Activated naive CD4-positive, alpha-beta T cell treated with anti-CD3 and anti-CD28 coated beads, Interleukin-2, amount 10 ng/mL, durations not matched to agents 7 days and 5 days (primary cell): ENCODE measurements at places on chromosomes 6 and 20.

DNA sequence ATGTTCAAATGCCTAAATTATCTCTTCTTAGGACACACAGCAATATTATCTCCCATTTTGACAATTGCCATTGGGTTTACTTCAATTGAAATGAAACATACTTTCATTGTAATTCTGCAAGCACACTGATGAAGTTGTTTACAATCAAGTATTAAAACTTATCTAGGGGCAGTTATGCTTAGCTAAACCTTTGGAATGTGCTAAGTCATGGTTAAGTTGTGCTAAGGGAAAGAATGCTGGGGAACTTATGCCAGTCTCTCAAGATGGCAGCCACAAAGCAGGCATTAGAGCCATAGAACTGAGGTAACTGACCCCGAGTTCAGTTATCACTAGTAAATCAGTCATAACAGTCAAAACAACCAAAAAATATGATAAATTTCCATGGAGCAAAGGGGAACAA is 59.1 kb upstream of the NT5E start:
- H3K36me3 ChIP-seq = no peaks in the 10 kb centered on the region
- no peak for DNase-seq
- H3K4me3 ChIP-seq = no peak overlapping the region
- no peaks in the 10 kb centered on the region for H3K27me3 ChIP-seq

DNA sequence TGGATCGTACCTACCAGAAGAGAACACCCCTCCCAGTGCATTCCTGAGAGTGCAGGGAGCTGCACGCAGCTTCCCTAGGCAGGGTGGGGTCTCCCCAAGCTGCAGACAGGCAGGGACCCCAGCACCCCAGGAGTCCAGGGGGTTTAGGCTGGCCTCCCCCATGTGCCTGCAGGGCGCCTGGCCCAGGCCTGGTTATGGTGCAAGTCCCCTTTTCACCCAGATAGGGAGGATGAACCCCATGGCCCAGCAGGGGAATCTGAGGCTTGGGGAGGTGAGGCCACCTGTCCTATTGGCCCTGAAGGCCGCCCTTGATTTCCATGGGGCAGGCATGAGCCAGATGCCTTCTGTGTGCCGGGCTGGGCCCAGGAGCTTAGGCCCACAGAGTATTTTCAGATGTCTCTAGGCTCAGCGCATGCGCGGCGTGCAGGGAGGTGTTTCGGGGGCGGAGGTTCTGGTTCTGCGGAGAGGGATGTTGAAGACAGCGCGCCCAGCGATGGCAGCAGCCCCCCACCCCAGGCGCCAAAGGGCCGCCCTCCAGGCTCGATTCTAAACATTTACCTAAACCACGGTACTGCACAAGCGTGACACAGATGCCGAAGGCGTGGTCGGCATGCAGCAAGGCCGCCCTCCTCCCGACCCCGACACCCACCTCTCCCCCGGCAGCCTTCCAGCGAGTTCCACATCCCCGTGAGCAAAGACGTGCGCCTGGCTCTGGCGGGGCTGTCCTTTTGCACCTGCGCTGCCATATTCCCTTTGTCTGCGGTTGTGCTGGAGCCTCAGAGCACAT is 29.4 kb downstream of the COL20A1 start:
- no peaks in the 10 kb centered on the region for H3K4me1 ChIP-seq
- no peaks in the 10 kb centered on the region for H3K36me3 ChIP-seq
- DNase-seq = peak; percentile 19
- H3K4me3 ChIP-seq = no peak overlapping the region

GRCh38 chr6:137864812-137865508 is 2.1 kb upstream of the TNFAIP3 start:
- no peaks in the 10 kb centered on the region for H3K27me3 ChIP-seq
- H3K36me3 ChIP-seq = peaks cover 20% of the 10 kb centered on the region
- peak overlapping the region; percentile 4 for H3K4me3 ChIP-seq
- no peak for DNase-seq
- H3K27ac ChIP-seq = no peak overlapping the region
- peaks cover 38% of the 10 kb centered on the region for H3K4me1 ChIP-seq

GRCh38 chr20:51396365-51396909 is 146.1 kb downstream of the NFATC2 start:
- peaks cover 45% of the 10 kb centered on the region for H3K4me1 ChIP-seq
- no peak for DNase-seq
- no peaks in the 10 kb centered on the region for H3K27me3 ChIP-seq
- peaks cover 68% of the 10 kb centered on the region for H3K36me3 ChIP-seq
- H3K4me3 ChIP-seq = no peak overlapping the region

GRCh38 chr20:61761453-61762166 is 304.1 kb downstream of the TAF4 start:
- H3K4me1 ChIP-seq = no peaks in the 10 kb centered on the region
- DNase-seq = peak; percentile 13
- peaks cover 4% of the 10 kb centered on the region for H3K27me3 ChIP-seq
- H3K36me3 ChIP-seq = no peaks in the 10 kb centered on the region
- H3K27ac ChIP-seq = no peak overlapping the region

DNA sequence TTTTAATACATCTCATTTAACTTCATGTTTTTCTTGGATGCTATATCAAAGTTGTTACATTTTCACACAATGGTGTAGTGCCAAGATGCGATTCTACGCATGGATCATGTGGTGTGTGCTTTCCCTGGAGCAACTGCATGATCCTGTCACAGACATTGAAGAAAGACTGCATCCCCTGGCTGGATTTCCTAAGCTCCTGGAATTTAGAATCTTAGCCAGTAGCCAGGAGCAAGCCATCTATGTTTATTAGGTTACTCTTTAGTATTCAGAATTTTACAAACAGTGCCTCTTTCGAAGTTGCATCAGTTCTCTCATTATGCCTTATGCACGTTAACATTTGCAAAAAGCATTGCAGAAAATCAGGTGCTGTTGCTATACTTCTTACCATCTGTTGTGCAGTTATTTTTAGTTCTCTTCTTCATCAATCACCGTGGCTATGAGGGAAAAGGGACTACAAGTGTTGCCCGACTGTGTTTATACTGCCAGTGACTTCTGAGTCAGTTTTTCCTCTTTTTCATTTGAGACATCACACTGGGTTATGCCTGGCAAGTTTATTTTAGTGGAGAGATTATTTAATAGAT is 584.2 kb downstream of the BCKDHB start:
- no peak for DNase-seq
- no peaks in the 10 kb centered on the region for H3K36me3 ChIP-seq
- H3K27ac ChIP-seq = no peak overlapping the region
- no peaks in the 10 kb centered on the region for H3K4me1 ChIP-seq
- no peak overlapping the region for H3K4me3 ChIP-seq
- no peaks in the 10 kb centered on the region for H3K27me3 ChIP-seq

GRCh38 chr6:160367798-160368547 is 19.8 kb downstream of the SLC22A3 start:
- DNase-seq = no peak
- H3K4me1 ChIP-seq = no peaks in the 10 kb centered on the region
- H3K36me3 ChIP-seq = no peaks in the 10 kb centered on the region
- H3K27ac ChIP-seq = no peak overlapping the region
- H3K4me3 ChIP-seq = no peak overlapping the region
- peaks cover 8% of the 10 kb centered on the region for H3K27me3 ChIP-seq

GRCh38 chr20:2756056-2756611 is 44.3 kb downstream of the CPXM1 start:
- no peak overlapping the region for H3K4me3 ChIP-seq
- peaks cover 90% of the 10 kb centered on the region for H3K27me3 ChIP-seq
- no peaks in the 10 kb centered on the region for H3K36me3 ChIP-seq
- H3K27ac ChIP-seq = no peak overlapping the region
- H3K4me1 ChIP-seq = peaks cover 21% of the 10 kb centered on the region

GRCh38 chr20:20632644-20633043 is 79.8 kb downstream of the RALGAPA2 start:
- no peaks in the 10 kb centered on the region for H3K27me3 ChIP-seq
- peaks cover 44% of the 10 kb centered on the region for H3K36me3 ChIP-seq
- no peak overlapping the region for H3K27ac ChIP-seq
- H3K4me3 ChIP-seq = no peak overlapping the region
- DNase-seq = no peak

DNA sequence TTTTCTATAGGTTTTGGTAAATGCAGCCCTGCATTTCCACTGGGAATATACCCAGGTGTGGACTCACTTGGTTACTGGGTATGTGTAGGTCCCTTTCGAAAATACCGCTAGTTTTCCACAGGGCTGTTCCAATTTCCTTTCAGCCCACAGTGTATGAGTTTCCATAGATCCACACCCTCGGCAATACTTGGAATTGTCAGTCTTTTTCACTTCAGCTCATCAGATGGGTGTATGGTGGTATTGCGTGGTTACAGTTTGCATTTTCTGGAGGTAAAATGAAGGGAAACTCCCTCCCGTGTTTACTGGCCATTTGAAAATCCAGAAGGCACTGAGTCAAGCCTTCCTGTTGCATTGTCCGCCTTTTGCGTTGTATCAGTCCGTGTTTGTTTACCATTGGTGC is 453.6 kb downstream of the CDH26 start:
- no peaks in the 10 kb centered on the region for H3K36me3 ChIP-seq
- no peak overlapping the region for H3K4me3 ChIP-seq
- DNase-seq = no peak
- H3K27me3 ChIP-seq = no peaks in the 10 kb centered on the region
- no peaks in the 10 kb centered on the region for H3K4me1 ChIP-seq

- H3K36me3 ChIP-seq = no peaks in the 10 kb centered on the region
- H3K27ac ChIP-seq = no peak overlapping the region
- DNase-seq = no peak
- H3K4me1 ChIP-seq = no peaks in the 10 kb centered on the region
Observed at GRCh38 chr20:13900496-13900895, 89.9 kb downstream of the SEL1L2 start.

DNA sequence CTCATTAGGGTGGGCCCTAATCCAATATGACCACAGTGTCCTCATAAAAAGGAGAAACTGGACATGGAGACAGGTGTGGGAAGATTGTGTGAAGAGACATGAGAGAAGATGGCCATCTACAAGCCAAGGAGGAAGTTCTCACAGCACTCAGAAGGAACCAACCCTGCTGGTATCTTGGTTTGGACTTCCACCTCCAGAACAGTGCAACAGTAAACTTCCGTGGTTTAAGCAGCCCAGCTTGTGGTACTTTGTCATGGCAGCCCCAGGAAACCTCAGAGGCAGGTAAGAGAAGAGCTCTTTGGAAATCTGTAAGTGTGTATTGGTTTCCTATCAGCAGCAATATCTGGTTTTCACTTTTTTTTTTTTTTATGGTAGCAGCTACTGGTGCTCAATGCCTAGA is 16.5 kb upstream of the CNKSR3 start:
- no peaks in the 10 kb centered on the region for H3K36me3 ChIP-seq
- no peaks in the 10 kb centered on the region for H3K4me1 ChIP-seq
- no peaks in the 10 kb centered on the region for H3K27me3 ChIP-seq

DNA sequence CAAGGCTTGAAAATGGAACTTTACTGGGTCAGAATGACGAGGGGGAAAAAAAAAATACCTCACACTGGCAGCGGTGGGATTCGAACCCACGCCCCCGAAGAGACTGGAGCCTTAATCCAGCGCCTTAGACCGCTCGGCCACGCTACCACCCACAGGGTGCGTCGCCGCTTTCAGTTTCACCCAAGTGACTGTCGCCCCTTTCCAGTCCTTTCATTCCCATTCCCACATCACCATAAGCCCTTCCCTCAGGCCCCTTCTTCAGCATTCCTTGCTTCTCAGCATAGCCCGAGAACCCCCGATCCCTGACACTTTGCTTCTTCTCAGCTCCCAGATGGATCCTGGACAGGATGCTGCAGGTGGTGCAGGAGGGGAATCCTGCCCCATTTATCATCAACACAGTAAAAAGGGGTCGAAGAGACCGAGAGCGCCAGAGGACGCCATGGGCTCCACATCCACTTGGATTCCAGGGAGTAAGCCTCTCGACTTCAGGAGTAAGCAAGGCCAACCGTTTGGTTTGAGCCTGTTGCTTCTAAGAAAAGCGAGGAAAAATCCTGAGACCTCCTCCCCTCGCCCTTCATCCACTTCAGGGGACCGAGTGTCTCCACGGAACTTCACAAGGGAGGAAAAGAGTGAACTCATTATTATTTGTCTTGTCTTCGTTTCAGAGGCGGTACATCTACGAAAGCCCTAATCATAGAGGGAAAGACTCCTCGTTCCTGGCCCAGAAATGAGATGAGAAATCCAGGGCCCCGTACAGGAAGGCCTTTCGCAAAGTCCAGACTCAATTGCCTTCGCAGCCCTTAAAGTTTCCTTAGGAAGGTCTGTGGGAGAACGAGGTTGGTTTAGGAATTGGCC is 20.0 kb upstream of the TRIM27 start:
- peak overlapping the region; percentile 87 for H3K27ac ChIP-seq
- peaks cover 52% of the 10 kb centered on the region for H3K4me1 ChIP-seq
- peak overlapping the region; percentile 70 for H3K4me3 ChIP-seq

GRCh38 chr6:87171938-87172633 is 16.7 kb downstream of the ZNF292 start:
- H3K36me3 ChIP-seq = peaks cover 29% of the 10 kb centered on the region
- peaks cover 36% of the 10 kb centered on the region for H3K4me1 ChIP-seq
- no peak for DNase-seq
